Astrocyte of the spinal cord (primary cell): ENCODE measurements at places on chromosomes 1 and 21.

DNA sequence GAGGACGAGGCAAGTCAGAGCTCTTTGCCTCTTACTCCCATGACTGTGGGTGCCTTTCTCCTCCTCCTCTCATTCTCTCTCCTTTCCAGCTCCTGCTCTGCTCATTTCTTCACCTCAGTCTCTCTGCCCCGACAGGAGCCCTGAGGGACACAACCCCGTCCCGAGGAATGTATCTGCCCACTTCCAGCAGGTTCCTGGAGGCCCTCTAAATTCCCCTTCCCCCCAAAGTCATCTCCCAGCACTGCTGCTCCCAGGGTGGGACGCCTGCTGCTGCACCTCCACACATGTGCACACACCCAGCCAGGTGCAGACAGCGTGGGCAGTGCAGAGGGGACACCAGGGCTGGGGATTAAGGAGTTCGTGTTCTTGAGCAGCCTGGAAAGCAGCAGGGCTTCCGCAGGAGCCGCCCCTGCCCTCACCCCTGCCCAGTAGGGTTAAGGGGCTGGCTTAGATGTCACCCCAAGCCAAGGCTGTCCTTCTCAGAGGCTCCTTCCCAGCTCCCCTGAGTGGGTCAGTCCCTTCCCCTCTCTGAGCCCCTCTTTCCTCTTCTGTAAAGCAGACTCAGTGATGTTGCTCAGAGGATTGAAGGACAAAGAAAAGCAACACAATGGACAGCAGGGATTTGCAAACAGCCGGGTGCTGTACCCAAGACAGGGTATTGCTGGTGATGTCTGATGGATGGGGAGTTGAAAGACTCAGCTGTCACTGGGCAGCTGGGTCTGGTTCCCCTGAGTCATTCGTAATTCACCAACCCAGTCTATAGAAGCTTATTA lies 346.0 kb downstream of the MATN1 start:
- no peak for DNase-seq

- DNase-seq: no peak
These were observed 155.0 kb downstream of the PCNX2 start for GRCh38 chr1:233140499-233140898.

DNA sequence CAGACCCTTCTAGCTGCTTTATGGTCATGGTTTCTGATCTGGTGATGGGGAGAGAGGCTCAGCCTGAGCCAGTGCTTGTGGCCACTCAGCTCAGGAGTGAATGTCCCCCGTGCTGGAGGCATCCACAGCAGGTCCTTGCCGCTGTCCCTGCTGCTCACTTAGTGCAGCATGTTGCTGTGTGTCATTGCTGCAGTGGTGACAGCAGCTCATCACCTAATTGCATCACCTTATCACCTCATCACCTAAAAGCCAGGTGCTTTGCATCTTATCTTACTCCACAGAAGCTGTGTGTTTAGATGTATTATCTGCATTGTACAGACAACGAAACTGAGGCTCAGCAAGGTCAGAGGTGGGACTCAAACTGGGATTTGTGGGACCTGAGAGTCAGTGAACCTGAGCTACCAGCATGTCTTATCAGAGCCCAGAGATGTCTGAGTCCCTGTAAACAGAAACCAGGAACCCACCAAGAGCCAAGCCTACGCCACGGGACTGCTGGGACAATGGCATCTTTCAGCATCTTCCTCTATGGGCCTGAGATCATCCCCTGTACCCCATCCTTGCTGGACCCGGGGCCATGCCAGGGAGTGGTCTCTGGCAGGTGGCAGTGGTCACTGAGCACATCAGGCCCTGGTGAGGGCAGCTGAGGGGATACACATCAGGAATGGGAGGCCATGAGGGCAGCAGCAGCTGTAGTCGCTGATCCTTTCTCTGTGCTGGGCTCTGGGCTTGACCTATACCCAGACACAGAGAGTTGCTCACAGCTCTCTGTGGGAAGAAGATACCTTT lies 6.5 kb downstream of the PODN start:
- DNase-seq: no peak

GRCh38 chr1:219657186-219657585 lies 44.3 kb upstream of the ZC3H11B start:
- DNase-seq: no peak

DNA sequence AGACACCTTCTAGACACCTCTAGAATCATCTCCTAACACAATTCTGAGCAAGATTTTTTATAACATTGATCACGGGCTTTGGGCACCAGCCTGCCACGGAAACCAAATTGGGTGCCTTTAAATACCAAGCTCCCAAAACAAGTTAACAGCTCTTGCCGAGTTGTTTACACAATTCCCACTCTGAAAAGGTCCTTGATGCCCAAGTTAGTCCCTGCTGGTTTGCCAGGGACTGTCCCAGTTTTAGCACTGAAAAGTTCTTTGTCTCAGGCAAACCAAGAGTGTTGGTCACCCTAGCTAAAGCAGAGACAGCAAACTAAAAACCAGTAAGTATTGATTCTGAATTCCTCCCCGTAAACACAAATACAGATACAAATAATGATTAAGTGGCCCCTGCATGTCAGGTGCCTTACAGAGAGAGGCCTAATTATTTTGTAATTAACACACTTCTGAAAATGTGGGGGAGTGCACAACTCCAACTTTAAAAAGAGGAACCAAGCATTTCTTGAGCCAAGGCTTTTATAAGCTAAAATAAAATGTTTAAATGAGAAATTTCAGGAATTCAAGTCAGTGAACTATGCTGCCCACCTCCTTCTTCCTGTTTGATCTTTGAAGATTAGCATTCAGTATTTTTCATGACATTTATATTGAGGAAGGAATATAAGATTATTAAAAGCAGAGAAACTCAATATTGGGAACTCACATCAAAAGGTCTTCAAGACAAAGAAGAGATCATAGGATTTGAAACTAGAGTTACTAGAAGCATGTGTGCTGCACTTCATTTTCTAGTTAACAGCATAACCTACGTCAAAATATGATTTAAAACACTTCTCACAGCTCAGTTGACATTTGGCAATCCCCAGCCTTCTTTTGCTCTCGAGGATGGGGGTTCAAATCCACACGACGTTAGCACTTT lies 9.0 kb upstream of the UBE2U start:
- DNase-seq: no peak

DNA sequence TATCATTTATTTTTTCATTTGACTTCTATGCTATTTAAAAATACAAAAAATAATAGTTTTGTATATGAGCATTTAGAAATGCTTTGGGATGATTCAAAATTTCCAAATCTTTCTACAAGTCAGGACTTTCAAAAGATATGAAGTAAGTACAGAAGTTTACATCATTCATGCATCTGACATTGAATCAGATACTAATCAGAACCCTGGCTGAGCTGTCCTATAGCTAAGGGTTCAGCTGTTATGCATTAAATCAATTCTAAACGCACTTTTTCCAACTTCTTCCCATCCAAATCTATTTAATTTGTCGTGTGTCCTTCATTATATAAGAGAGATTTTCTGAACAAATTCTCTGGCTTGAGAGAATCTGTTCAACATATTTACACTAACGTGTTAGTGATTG lies 779.4 kb downstream of the LTN1 start:
- DNase-seq: no peak

DNA sequence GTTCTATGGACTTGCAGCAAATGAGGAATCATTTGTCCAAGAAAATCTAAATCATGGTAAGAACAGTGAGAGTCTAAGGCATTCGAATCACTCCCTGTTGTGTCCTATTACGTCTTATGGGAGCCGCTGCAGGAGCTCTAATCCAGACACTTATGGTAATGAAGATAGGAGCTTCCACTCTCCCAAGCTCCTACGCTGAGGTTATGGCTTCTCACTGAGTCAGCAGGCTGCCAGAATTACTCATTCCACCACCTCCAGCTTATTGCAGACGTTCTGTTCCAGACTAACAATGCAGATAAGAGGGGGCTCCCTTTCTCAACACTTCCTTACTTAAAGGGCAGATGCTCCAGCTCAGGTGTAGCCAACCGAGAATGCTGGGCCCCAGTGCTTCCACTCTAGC lies 212.6 kb downstream of the GREM2 start:
- DNase-seq: peak; percentile 94

GRCh38 chr1:171798765-171799164 lies 17.3 kb downstream of the METTL13 start:
- no peak for DNase-seq

GRCh38 chr1:61157468-61157987 lies 75.2 kb downstream of the NFIA start:
- DNase-seq: peak; percentile 91

GRCh38 chr1:3611170-3612019 lies at the start of gene MEGF6:
Gene MEGF6, minus strand, starts transcription at chr1:3611508. Its CDS starts 240 bp downstream, at chr1:3611268.
- peak; percentile 19 for DNase-seq

DNA sequence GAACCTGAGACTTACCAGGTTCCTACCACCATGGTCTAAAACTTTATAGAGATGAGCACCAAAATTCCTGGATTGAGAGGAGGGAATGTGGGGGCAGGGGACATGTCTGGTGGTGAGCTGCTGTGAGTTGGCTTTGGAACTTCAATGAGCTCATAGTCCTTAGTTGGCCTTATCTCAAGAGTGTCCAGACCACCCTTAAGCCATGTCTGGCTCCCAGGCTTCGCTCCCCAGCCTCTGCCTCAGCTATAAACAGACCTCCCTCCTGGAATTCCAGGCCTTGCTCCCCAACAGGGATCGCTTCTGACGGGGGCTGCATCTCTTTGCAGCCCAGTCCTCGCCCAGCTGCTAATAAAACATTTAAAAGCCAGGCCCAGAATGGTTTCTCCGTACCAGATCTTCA lies 19.5 kb downstream of the ATF3 start:
- DNase-seq: no peak

GRCh38 chr1:227767401-227768124 lies 32.3 kb downstream of the SNAP47 start:
- no peak for DNase-seq

DNA sequence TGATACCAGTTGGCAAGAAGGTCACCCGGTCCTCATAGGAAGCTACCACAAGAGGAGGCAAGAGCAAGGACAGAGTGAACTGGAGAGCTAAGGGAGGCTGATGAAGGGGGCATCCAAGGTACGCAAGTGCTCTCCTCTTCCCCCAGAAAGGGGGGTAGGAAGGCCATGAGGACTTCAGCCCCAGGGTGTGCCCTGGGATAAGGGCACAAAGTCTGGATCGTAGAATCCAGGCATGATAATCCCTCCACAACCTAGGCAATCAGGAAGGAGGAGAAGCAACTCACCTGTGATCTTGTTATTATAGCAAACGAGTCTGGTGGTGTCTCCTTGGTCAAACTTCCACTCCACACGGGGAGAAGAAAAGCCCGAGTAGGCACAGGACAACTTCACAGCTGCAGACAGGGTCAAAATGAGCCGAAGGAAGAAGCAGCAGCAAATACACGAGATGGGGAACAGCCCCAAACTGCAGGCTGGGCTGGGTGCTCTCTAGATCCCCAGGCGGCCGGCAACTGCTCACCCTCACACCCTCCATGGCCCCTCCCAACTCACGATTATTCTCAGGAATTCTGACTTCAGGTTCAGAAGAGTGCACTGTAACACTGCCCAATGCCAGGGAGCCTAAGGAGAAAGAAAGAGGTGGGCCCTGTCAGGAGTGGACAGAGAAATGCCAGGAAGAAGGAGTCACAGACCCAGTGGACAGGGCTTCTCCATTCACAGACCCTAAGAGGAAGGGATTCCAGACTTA lies 20.0 kb downstream of the F11R start:
- no peak for DNase-seq

- DNase-seq: no peak
These were observed 299.2 kb downstream of the PBX1 start for GRCh38 chr1:164858096-164858632.

DNA sequence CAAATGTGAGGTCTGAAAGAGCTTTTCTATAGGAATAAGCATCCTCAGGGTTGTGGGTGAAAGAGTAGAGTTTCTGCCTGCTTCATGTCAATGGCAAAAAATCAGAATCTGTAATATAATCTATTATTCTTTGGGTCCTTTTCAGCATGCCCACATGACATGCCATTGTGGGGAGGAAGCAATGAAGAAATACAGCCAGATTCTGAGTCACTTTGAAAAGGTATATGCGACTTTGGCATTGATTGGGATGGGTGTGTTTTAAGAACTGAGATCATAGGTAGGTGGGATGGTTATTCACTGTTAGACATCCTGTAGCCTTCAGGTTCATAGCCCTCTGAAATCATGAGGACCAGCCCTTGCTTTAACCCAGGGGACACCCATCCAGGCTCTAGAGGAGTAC lies 1.8 kb downstream of the IL20 start:
- DNase-seq: no peak

- no peak for DNase-seq
These were observed 51.9 kb downstream of the AGPAT3 start for GRCh38 chr21:43916691-43917514.

DNA sequence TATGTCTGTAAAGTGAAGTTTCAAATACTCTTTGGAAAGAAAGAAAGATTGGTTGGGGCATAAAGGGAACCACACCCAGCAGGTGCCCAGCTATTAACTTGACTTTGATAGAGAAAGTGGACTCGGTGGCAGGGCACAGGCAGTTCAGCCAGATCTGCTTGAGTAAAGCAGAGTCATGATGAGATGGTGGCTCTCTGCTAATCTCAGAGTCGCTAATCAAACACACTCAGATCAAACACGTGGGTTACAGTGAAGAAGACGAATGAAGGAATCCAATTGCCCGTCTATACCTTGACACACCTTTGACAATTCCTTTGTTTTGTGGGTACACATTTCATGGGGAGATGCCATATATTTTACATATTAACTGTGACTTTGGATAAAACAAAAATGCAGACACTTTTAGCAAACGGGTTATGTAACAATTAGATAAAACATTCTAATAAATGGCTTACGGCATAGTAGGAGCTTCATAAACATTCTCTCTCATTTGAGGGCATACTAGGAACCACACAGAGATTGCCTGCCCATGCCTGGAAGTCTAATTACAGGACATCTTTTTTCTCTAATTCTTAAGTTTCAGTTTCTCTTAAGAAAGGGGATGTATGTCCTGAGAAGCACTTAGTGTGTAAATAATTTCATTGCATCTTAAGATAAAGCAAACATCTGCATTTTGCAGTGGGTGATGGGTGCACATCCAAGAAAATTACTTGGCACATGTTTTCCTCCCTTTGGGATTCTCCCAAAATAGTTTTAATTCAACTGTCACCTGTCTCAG lies 7.2 kb downstream of the CBR1 start:
- no peak for DNase-seq
